Neural crest cell (in vitro differentiated cells): ENCODE measurements at places on chromosomes 6 and 20. TPM values are rescaled to one million over a fixed set of nuclear protein-coding genes. Genes with fewer than 3 reads are reported as not detected.
A peak's percentile ranks its signal among the peaks of the same experiment; 100 is the strongest.

The ZSCAN12 gene
- total RNA-seq = 16.6 and 18.0 TPM in 2 replicates

DNA sequence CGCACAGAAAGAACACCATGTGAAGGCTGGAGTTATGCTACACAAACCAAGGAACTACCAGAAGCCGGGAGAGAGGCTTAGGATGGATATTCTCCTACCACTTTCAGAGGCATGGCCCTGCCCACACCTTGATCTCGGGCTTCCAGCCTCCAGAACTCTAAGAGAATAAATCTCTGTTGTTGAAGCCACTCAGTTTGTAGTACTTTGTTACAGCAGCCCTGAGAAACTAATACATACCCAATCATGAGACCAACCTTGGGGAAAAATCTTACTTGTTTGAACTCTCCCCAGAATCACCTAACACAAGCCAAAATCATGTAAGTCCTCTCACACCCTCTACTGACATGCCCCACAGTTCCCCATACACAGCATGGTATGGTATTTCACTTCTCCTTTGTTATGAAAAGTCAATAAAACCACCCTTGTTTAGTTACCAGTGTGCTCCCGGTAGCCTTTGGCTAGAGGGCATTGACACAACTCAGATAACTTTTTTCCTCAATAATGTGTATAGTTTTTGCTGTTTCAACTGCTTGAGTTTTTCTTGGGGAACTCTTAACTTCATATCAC lies 40.7 kb upstream of the SLC2A12 start:
- H3K27me3 ChIP-seq = no peaks in the 10 kb centered on the region
- H3K4me3 ChIP-seq = no peak overlapping the region

- H3K27me3 ChIP-seq = no peaks in the 10 kb centered on the region
- DNase-seq = no peak
- no peak overlapping the region for H3K27ac ChIP-seq
- peaks cover 5% of the 10 kb centered on the region for H3K4me1 ChIP-seq
- H3K4me3 ChIP-seq = no peak overlapping the region
- H3K36me3 ChIP-seq = peaks cover 2% of the 10 kb centered on the region
These were observed 56.5 kb upstream of the HDGFL1 start for GRCh38 chr6:22512686-22513427.

- H3K4me1 ChIP-seq = peaks cover 3% of the 10 kb centered on the region
- peaks cover 5% of the 10 kb centered on the region for H3K36me3 ChIP-seq
- no peak for DNase-seq
- no peaks in the 10 kb centered on the region for H3K27me3 ChIP-seq
- H3K27ac ChIP-seq = no peak overlapping the region
These were observed 113.9 kb downstream of the ADAT2 start for GRCh38 chr6:143336446-143337152.

DNA sequence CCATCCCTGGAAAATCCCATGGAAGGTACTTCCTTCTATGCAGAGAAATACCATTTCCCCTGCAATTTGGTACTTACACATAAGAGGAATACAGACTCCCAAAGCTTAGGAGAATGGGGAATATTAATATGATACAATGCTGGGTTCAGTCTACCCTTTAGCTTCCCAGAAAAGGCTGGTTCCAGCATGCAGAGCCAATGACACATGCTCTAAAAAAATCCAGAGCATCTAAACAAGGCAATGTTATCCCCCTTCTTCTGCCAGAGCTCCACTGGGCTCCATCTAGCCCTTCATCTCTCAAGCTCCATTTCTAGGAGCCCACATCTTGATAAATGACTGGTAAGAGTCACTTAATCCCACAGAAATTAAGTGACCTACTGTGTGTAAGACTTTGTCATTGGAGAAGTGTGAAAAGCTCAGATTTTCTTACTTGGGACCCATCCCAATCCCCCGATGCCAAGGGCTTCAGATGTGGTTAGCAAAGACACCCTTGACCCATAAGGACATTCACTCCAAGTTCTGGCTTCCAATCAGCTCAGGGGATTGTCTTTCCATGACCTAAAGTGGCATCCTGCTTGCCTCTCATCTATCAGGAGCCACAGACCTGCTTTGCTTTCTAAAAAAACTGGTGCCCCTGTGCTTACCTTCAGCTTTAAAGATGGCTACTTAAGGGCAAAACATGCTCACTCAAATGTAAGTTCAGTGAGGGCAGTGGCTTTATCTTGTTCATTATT lies 137.5 kb downstream of the UNC5CL start:
- H3K36me3 ChIP-seq = no peaks in the 10 kb centered on the region
- no peaks in the 10 kb centered on the region for H3K27me3 ChIP-seq
- no peak for DNase-seq
- H3K4me1 ChIP-seq = peaks cover 11% of the 10 kb centered on the region

GRCh38 chr6:115896538-115897129 lies 164.1 kb downstream of the FRK start:
- H3K27ac ChIP-seq = no peak overlapping the region
- DNase-seq = peak; percentile 12
- no peaks in the 10 kb centered on the region for H3K4me1 ChIP-seq
- H3K4me3 ChIP-seq = no peak overlapping the region
